ENCODE measurements at places on chromosomes 3 and 15. TPM values are rescaled to one million over a fixed set of nuclear protein-coding genes. Genes with fewer than 3 reads are reported as not detected.

DNA sequence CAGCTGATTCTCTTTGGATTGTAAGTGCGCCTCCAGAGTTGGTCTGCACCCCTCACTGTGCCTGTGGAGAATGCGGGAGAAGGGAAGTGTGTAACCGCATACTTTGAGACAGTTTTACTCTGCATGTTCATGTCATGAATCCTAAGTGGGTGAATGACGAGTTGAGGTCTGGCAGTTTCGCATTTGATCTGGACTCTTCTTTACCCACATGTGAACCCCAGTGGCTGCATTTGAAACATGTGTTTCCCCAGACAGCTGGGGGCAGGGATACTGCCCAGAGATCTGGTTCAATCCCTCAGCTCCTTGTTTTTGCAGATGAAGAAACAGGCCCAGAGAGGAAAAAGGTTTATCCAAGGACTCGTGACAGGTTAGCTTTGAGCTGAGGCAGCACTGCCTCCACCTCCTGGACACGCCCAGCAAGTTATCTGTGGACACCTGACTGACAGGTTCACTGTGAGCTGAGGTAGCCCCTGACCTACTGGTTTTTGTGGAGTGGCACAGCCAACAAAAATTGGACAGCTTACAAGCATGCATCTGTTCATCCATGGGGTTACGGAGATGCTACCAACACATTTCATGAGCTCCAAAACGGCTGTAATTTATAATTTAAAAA lies 207.3 kb downstream of the XXYLT1 start:
- DNase-seq = no peak

The TRIM71 gene
- total RNA-seq = not detected

- no peak for DNase-seq
Observed at GRCh38 chr3:187454085-187454815, 86.1 kb downstream of the RTP4 start.

The C15orf61 gene
- total RNA-seq = 2.9 TPM

- no peak for DNase-seq
Observed at GRCh38 chr3:43885908-43886618, 195.3 kb downstream of the ABHD5 start.
